ENCODE measurements at places on chromosomes 13 and 19. TPM values are rescaled to one million over a fixed set of nuclear protein-coding genes. Genes with fewer than 3 reads are reported as not detected.

The KLF12 gene
- 2.9 TPM for total RNA-seq

The NLRP7 gene
- not detected for total RNA-seq

The CGB5 gene
- total RNA-seq, result 0.85 TPM

The ZNF865 gene
- total RNA-seq, result 12.2 TPM

The ZNF8 gene
- 0.86 TPM for total RNA-seq

The PTPRH gene
- 6.0 TPM for total RNA-seq

The METTL21C gene
- not detected for total RNA-seq

The GRIN3B gene
- 1.8 TPM for total RNA-seq

The CFAP97D2 gene
- total RNA-seq, result not detected

Measured in A549 treated with Mapracorat at 1 μM for 4 hours (cell line).